Neural progenitor cell (in vitro differentiated cells): ENCODE measurements at places on chromosomes 7 and 10.

- DNase-seq: no peak
These were observed 87.2 kb upstream of the KIF5B start for GRCh38 chr10:32143302-32143847.

- no peak for DNase-seq
These were observed 71.1 kb downstream of the INPP5A start for GRCh38 chr10:132608511-132609195.

DNA sequence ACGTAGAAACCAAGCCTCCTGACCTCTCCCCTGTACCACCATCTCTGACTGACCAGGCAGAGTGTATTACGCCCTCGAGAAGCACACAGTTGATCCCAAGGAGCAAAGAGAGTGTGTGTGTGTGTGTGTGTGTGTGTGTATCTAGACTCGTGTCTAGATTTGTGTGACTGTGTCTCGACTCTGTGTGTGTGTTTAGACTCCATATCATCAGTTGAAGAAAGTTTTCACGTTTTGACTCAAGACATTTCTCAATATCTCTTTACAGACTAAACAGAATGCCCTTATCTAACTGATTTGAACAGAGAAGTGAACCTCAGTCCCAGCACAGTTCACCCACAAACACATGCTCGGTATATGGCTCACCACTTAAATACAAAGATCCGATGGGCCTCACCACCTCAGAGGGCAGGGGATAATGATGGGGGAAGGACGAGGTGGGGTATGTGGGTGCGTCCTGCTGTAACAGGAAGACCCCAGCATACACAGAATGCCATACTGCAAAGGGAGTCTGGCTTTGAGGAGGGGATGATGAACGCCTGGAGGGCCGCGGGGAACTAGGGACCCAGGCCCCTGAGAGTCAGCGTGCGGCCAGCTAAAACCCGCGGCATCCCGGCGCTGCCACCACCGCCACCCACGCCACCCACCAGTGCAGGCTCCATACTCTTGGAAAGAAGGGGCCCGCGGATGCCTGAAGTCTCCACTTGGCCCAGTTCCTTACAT lies 780 bp downstream of the ALDH18A1 start:
- DNase-seq: peak; percentile 47

DNA sequence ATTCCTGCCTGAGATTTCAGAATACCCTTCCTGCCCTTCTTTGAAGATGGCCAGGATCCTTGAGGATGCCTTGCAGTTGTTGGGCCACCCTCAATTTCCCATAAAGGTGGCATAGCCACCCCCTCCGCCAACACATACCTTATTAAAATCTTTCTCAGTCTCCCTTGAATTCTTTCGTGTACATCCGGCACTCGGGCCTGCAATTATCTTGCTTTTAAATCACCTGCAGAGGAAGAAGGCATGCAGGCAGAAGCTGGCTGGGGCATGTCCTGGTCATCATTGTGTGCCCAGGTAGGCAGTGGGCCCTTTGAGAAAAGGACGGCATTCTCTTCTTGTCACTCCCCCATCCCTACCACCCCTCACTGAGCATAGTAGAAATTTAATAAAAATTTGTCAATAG lies 189.5 kb upstream of the LYZL1 start:
- DNase-seq: no peak
